ENCODE measurements at places on chromosomes 4 and X.

- no peak for DNase-seq
These were observed 602.8 kb upstream of the DIPK2B start for GRCh38 chrX:45803383-45803921.

- DNase-seq, result no peak
These were observed 665.7 kb upstream of the ACTRT1 start for GRCh38 chrX:128717635-128718578.

- DNase-seq, result no peak
These were observed 105.1 kb downstream of the ADRA2C start for GRCh38 chr4:3871181-3871852.

DNA sequence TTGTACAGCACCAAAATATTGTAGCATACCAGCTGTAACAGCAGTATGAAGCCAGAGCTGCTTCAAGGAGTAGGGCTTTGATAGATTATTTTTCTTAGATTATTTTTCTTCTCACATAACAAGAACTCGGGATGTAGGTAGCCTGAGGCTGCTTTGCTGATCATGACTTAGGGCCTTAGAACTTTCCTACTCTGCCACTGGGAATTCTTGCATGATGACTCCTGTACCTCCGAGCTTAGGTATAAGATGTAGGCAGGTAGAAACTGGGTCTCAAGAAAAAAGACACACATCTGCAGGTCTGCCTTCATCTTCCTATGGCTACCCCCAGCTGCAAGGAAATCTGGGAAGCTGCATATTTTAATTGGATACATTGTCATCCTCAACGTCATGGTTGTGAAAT, 115.9 kb upstream of the PNPLA4 start:
- DNase-seq, result no peak

GRCh38 chr4:32884198-32884597, 2164.0 kb downstream of the PCDH7 start:
- no peak for DNase-seq

DNA sequence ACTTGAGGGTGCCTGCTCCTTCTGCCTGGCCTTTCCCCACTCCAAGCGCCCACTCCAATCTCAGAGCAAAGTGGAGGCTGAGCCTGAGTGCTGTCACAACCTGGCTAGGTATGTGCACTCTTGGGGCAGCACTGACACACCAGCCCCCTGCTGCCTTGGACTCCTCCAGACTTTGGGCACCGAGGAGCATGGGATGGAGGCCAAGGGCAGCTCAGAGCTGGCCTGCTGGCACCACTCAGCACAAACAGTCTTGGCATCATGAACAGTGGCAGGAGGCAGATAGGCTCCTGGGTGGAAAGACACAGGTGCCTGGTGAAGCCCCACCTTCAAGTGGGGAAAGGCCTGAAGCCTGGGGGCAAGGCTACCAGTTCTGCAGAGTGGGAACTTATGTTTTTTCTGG, 91.8 kb downstream of the KCNIP4 start:
- no peak for DNase-seq

Data from AG04450 (cell line).